ENCODE measurements at places on chromosomes 6 and 20.

GRCh38 chr6:38436726-38437465 is 202.8 kb downstream of the BTBD9 start:
- DNase-seq: no peak

GRCh38 chr6:42787063-42787472 is 5.2 kb downstream of the BICRAL start:
- no peak for DNase-seq

DNA sequence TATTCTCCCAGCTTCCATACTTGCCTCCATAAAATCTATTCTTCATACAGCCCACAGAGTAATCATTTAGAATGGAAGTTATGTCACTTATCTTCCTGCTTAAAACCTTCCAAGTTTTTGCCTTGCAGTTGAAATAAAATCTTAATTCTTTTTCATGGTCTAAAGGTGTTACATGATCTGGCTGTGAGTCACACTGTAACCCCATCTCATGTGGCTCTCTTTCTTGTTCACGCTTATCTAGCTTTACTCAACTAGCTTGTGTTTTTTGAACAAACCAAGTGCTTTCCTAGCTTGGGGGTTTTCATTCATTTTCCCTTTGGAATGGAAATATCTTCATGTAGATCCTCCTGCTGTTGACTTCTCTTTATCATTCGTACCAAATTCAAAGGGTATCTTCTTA is 23.6 kb upstream of the THEMIS start:
- no peak for DNase-seq

DNA sequence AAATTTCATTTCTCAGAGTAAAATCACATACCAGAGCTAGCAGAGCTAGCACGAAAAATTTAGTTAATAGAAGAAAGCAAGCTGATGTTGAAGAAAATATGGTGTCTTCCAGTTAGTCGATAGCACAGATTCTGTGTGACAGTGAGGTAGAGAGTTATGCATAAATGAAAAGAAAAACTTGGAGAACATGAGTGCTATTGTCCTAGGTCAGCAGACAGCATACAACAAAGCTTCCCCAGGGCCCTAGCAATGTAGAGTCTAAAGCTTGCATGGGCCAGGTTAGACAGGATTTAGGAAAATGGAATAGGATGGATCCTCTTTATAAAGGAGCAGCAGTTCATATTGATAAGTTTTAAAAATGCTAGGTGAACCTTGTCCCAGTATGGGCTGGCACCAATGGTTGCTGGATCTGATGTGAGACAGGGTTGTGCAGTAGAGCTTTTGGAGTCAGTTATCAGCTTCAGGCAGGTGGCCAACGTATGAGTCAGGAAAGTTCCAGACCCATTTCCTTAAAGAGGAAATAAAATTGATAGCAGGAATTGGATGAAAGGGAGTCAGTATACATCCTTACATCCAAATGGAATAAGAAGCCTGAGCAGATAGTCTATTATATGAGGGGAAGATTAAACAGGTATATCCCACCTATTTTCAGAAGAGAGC is 277.2 kb downstream of the FRK start:
- no peak for DNase-seq

DNA sequence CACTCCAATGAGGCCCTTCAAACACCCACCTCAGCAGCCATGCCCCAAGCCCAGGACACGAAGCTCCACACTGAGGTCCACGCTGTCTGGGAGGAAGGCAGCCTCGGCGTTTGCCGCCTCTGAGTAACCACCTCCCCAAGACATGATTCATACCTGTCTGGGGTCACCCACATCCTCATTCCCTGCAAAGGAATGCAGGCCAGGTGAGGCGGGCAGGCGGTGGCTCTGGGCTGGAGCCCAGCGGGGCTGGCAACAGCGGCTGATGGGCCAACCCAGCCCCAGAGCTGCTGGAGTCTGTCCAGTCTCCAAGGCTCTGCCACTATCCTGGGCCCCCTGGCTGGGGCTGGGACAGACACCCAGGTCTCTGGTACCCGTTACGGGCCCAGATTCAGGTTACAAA is 14.8 kb downstream of the PMEPA1 start:
- no peak for DNase-seq

DNA sequence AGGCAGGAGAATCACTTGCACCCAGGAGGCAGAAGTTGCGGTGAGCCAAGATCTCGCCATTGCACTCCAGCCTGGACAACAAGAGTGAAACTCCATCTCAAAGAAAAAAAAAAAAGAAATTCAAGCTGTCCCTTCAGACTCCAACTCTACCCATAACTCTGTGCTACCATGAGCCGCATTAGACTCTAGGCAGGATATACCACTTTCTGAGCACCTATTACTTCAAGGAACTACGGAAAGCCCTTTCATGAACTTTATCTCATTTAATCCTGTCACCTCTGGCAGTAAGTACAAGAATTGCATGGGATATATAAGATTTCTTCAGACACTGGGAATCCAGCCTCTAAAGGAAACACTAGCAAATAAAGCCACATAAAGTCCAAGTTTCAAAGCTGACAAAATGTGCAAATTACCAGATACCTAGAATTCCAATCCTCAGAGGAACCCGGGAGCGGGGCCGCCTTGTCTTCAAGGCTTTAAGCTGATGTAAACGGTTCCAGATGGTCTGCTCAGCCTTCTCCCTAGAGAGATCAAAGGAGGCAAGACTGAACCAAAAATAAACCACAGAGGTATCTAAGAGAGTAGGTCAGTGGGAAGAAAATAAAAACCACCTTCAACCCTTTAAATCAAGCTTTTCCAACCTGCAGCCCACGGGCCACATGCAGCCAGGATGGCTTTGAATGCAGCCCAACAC is 9.4 kb downstream of the CDK5RAP1 start:
- DNase-seq: peak; percentile 77

DNA sequence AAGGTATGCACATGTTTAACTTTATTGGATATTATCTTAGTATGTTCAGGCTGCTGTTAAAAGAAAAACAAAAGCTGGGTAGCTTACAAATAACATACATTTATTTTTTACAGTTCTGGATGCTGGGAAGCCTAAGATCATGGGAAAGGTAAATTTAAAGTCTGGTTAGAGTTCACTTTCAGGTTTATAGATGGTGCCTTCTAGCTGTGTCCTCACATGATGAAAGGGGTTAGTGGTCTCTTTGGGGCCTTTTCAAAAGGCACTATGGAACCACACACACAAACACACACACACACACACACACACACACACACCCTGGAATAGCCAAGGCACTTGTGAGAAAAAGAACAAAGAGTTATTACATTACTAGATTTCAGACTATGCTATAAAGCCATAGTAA is 805.8 kb upstream of the GJE1 start:
- DNase-seq: no peak

GRCh38 chr6:118685823-118686449 is 34.5 kb upstream of the CEP85L start:
- DNase-seq: no peak

All from SK-N-MC (cell line).